Activated CD4-positive, alpha-beta T cell treated with anti-CD3 and anti-CD28 coated beads, Interleukin-2, amount 50 U/mL, for 16 hours (primary cell): ENCODE measurements at places on chromosomes 12 and 14.

DNA sequence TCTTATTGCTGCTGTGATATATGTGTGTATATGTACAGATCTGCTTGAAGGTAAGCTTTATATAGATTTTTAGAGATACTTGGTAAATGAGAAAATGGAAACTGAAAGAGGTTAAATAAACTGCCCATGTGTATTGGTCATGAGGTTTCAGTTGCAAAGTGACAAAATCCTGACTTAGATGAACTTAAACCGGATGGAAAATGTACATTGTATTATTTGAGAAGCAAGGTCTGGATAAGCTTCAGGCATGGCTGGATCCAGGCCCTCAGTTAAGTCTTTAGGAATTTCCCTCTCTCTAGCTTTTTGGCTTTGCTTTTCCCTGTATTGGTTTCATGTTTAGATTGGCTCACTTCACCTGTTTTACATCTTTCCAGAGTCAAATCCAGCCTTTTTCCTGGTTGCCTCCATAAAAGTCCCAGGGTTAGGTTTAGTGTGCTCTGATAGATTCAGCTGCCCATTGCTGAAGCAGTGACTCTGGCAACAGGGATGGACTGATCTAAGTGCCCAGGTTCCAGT, 21.0 kb upstream of the MAP1LC3B2 start:
- peak; percentile 52 for DNase-seq

GRCh38 chr12:55044135-55044534, 24.4 kb downstream of the NEUROD4 start:
- DNase-seq = no peak

GRCh38 chr12:23096321-23096720, 471.4 kb downstream of the ETNK1 start:
- DNase-seq = no peak

DNA sequence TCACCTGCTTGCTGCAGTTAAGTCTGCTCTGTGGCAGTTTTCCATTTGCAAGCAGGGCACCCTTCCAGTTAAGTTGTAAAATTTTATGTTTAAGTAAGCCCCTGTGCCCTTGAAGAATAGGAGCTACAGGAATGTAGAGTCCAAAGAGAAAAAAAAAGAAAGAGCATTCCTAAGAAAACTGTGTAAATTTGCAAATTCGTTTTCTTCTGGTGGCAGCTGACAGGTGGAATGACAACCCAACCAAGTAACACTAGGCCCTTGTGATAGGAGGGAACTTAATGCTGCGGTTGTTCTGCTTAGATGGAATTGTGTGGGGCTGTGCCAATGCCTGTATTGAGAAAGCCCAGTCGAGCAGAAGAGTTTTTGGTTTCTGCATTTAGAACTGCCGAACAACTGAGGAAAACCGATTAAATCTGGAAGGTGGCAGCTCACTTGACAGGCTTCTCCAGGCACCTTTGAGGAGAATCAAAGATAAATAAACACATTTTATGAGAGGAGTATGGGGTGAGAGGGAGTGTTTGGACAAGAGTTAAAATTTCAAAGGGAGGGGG, 280.0 kb downstream of the RAD51B start:
- DNase-seq = no peak

DNA sequence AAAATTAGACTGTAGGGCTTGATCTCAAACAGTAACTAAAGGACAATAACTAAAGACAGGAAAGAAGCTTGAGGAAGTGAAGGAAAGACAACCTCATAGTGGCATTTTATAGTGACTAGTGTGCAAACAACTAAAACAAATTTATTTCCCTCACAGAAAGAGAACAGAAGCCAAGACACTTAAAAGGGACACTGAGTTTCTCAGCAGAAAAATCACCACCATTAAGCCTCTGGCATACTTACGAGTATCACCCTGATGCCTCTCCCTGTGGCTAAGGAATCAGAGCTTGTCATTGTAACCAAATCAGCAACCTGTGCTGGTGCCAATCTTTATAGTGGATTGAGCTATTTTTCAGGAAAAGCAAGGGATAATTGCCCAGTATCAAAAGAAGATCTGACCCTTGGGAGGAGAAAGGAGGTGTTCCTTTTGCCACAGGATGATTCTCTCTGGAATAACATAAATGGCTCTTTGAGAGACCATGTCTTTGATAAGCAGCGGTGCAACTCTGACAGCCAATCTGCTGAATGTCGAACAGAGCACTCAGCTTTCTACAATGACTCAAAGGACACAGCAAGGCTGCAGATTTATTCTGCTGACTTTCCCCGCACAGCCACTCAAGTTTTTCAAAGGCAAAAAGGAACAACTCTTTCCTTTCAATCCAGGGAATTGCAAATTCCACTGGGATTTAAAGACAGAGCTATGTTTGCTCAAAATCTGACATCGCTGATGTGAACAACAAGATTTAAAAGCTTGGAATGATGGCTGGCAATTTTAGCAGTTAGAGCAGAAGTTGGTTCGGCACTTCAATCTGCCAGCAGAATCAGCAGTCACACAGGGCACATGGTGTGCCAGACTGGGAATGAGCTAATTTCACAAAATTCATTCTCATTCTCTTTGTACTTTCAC, 34.6 kb downstream of the ATF7 start:
- DNase-seq = no peak

- DNase-seq = no peak
Measured at GRCh38 chr12:53062977-53063707, 13.3 kb downstream of the TNS2 start.

DNA sequence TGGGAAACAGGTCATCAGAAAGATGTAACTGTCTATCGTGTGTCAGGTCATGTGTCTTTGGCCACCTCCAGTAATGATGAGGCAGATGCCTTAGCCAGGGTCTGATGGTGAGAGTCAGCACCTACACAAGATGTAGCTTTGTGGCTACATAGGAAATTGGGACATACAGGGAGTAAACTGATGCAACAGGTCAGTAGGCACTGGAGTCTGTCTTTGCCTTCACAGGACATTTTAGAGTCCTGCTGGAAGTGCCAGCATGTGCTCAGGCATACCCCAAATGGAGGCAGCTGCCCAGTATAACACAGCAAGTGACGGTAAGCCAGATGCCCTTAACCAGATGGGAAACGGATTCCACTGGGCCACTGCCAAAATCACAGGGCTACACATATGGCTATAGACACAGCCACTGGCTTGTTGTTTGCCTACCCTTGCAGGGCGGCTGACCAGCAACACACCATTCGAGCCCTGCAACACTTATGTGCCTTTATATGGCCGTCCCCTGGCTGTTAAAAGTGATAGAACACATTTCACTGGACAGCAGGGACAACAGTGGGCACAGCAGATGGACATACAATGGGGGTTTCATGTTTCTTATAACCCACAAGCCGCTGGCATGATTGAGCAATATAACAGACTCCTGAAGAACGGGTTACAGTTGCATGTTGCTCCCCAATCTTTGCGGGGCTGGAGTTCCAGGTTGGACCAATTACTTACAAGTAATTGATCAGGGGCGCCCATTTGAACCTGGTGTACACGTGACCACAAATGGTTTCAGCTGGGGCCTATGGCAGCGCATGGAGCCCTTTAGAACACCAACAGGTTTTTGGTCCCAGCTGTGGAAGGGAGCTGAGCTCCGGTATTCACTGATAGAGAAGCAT, 12.9 kb upstream of the RNASE12 start:
- DNase-seq = no peak

DNA sequence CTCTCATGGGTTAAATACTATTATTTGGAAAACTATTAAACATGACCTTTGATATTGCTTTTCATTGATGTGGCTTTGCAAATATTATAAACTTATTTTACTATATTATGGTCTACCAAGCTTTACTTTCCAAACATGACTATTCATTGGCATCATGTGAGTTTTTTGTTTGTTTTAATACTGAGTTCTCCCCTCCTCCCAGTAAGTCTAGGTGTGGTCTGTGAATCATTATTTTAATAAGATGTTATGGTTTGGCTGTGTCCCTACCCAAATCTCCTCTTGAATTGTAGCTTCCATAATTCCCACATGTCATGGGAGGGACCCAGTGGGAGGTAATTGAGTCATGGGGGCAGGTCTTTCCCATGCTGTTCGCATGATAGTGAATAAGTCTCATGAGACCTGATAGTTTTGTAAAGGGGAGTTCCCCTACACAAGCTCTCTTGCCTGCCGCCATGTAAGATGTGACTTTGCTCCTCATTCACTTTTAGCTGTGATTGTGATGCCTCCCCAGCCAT, 80.0 kb downstream of the BORCS5 start:
- DNase-seq = no peak

DNA sequence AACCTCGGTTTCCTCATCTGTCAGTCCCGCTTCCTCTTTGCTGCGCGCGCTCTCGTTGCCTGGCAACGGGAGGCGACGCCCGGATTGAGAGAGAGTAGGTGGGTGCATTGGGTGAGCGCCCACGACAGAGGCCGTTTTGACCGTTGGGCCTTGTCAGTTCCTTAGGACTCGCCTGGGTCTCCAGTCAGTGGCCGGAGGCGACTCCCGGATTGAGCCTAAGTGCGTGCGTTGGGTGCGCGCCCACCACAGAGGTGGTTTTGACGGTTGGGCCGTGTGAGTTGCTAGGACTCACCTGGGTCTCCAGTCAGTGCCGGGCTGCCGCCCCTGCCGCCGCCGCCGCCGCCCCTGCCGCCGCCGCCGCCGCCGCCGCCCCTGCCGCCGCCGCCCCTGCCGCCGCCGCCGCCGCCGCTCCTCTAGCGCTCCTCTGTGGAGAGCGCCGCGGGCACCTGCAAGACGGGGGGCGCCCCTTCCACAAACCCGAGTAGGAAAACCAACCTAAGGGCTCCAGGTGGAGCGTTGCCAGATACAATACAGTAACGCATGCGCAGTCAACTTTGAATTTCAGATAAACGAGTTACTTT, 37.2 kb downstream of the APOBEC1 start:
- DNase-seq = no peak

GRCh38 chr14:105924951-105925591, 398.7 kb downstream of the TMEM121 start:
- DNase-seq = no peak

DNA sequence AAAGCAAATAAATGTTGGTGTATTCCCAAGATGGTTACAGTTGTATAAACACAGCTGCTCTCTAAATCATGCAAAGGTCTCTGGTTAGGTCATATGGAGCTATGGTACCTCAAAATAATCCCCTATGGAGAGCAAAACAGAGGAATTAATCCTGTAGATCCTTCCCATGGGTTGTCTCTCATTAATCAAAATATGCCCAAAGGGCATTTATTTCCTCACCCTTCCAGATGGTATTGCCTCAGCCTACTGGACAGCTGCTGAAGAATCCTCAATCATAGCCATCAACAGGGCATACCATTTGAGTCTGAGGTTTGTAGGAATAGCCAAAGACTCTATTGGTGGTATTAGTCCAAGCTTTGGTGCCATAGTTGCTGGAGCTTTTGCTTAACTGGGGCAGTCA, 360.9 kb downstream of the RPL10L start:
- no peak for DNase-seq

DNA sequence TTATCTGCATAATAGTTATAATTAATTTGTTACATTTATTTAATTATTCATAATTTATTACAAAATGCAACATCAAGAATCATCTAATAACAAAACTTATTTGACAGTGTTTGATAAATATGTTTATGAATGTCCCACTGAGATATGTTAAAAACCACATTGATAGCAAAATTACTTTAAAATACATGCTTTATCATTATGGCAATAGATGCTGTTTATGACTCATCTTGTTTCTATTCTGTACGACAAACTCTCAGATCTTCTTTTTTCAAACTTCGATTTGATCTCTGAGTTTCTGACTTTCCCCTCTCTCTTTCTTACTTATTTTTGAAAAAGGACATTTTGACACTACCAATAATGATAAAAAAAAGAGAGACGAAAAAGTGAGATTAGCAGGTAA, 56.8 kb upstream of the LRRK2 start:
- peak; percentile 18 for DNase-seq

- DNase-seq = no peak
Measured at GRCh38 chr12:25480145-25480544, 72.9 kb downstream of the LMNTD1 start.

- no peak for DNase-seq
Measured at GRCh38 chr14:72686101-72686500, 207.8 kb downstream of the DPF3 start.

- no peak for DNase-seq
Measured at GRCh38 chr12:5907807-5908206, 37.3 kb downstream of the ANO2 start.

GRCh38 chr14:35385042-35385839, 19.3 kb downstream of the NFKBIA start:
- no peak for DNase-seq

- no peak for DNase-seq
Measured at GRCh38 chr14:77416836-77417235, 6.5 kb downstream of the NOXRED1 start.

DNA sequence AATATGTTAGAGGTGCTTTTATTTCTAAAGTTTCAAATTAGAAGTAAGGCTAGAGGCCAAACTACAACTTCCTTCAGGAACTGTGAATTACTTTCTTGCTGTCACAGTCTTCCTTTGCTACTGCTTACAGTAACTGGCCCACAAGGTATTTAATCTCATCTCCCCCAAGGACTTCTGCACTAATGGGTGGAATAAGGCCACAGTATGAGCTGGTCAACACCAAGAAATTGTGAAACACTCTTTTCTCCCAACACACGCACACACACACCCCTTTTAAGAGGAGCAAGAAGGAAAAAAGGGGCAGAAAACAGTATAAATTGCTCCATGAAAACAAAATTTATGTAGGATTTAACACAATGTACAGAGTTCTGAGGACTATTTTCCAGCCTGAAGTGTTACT, 45.6 kb downstream of the SCAF11 start:
- no peak for DNase-seq

DNA sequence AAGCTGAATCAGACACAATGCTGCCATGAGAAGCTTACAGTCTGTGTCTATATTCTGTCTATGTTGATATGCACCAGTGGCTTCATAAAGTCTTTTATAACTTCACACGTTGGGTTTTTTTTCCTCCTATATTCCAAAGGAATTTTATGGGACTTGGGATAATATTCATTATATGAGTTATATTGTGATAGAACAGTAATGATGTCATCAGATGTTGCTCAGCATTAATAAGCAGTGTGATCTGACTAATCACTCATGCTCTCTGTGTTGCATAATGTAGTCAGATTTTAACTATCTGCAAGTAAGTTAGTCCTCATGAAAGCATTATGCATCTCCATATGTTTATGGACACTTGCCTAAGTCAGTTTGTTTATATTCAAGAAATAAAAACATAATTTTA, 159.6 kb downstream of the PLCZ1 start:
- no peak for DNase-seq

DNA sequence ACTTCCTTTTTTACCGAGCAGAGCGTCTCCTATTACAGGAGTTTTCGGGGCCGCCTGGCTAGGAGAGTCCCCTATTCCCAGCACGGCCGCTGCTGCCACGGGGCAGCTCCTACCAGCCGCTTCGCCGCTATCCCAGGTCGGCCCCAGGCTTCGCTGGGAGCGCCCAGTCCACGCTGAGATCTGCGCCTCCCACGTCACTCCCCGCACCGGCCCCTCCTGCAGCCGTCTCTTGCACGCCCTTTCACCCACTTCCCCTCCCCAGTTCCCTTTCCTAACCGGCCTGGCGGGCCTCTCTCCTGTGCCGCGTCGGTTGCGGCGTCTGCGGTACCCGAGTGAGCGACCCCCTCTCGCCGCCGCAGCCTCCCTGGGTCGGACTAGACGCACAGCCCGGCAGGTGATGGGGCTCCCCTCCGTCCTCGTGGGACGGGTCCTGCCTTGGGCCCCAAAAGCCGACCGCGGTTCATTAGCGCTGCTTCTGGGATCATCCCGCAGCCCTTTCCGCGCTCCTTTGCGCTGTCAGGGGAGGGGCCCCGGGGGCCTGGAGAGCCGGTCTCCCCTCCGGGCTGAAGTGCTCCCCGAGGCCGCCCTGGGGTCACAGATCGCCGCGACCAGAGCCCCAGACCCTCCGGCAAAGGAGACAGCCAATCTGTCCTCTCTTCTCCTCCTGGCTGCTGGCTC, 1318.4 kb downstream of the TMEM121 start:
- peak; percentile 43 for DNase-seq
